SHP77 treated with DMSO at 0.1 percent for 48 hours (cell line): ENCODE measurements at places on chromosomes 5 and 9.

- no peak for DNase-seq
Observed at GRCh38 chr5:104213216-104213615, 650.6 kb upstream of the NUDT12 start.

DNA sequence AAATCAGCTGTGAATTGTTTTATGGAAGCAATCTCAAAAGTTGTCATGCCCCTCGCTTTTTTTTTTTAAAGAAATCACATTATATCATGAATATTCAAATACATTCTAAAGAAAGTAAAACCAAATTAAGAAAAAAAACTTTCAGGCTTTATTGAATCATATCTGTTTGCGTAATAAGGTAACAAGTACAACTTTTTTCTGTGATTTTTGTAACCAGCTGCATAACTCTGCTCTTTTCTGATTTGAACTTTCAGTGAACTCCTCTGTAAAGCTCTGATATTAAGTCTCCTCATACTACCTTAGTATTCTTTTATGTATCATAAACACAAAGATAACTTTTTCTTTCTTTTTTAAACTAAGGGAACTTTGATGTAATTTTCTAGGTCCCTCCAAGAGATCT, 65.3 kb downstream of the CWC27 start:
- no peak for DNase-seq

- no peak for DNase-seq
Observed at GRCh38 chr5:40828690-40829661, 6.0 kb downstream of the RPL37 start.

- no peak for DNase-seq
Observed at GRCh38 chr5:151020304-151021110, at the start of gene GPX3. Gene GPX3, plus strand, starts transcription at chr5:151020591. Its CDS starts 64 bp downstream, at chr5:151020655.

- DNase-seq: no peak
Observed at GRCh38 chr9:16238623-16239138, 631.8 kb downstream of the BNC2 start.

GRCh38 chr9:118170032-118170955, 466.1 kb downstream of the TLR4 start:
- peak; percentile 29 for DNase-seq

DNA sequence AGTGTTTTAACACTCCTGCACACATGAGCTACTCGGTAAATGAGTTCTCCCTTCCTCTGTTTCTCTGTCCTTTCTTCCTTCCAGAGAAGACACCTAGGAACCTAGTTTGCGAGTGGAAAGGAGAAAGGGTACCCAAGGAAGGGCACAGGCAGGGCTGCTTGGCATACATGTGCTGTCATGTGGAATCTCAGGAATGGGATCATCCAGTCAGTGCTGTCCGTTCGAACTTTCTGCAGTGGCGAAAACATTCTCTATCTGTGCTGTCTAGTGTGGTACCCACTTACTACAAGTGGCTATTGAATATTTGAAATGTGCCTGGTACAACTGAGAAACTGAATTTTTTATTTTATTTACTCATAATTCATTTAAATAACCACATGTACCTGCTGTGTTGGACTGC, 28.0 kb downstream of the NLN start:
- no peak for DNase-seq

GRCh38 chr9:7315116-7315515, 484.5 kb downstream of the DMAC1 start:
- no peak for DNase-seq

DNA sequence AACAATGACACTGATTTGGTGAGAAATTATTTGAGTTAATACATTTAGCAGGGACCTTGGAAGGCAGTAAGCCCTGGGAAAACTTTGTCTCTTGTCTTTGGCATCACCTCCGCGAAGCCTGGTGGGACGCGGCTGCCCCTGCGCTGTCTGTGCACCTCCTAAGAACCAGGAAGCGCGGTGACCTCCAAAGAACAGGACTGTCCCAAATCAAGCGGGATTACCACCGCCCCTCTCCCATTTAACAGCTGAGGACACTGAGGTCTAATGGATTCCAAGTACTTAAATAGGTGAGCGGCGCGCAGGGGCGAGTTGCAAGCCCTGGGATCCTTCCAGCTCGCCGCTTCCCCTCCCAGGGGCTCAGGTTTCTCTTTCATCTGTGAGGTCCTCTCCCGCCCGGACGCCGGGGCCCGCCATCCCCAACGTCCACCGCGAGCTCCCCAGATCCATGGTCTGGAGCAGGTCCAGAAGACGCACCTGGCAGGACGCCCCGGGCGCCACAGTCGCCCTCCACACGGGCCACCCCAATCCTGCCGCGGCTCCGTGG, 432 bp downstream of the STARD4 start:
- no peak for DNase-seq

DNA sequence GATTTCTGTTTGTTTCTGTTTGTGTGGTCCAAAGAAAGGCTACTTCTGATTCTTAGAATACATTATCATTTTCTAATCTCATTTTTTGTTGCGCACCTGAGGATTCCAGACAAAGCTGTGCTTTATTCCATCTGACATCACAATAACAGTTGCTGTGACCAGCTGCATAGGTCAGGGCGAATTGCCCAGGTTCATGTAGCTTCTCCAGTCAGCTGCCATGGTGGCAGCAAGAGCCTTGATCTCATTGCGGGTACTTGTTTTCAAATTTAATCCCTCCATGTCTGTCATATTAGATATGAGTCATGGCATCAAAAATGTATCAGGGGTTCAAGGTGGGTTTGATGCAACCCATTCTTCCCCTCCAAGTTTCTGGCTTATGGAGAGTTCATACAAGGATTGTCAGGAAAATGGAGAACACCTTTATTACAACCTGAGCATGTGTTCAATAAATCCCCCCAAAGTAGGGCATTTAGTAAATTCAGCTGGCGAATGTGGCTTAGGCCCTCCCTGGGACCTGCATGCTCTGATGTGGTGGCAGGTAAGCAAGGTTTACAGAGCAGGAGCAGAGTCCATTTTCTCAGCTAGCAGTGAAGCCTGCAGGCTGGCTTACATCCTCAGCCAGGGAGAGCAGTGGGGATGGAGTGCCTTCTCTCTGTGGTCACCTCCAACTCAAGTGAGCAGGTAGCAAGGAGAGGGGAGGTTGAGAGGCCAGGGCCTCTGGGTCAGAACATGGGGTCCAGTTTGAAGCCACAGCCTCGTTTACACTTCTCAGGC, 13.9 kb downstream of the CAVIN4 start:
- no peak for DNase-seq

DNA sequence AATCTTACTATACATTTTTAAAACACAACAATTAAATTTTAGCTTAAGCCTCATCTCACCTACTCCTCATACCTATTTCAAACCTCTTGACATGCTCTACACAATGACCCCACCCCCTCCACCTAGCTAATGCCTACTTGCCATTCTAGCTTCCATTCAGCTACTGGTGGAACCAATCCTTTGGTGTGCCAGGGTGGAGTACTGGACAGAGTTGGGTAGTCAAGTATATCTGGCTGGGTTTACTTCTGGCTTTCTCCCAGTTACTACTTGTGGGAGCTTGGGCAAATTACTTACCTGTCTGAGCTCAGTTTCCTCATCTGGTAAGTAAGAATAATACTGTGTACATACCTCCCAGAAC, 24.3 kb downstream of the PLPP1 start:
- no peak for DNase-seq

- DNase-seq: no peak
Observed at GRCh38 chr5:98909363-98909762, 19.4 kb downstream of the CHD1 start.

DNA sequence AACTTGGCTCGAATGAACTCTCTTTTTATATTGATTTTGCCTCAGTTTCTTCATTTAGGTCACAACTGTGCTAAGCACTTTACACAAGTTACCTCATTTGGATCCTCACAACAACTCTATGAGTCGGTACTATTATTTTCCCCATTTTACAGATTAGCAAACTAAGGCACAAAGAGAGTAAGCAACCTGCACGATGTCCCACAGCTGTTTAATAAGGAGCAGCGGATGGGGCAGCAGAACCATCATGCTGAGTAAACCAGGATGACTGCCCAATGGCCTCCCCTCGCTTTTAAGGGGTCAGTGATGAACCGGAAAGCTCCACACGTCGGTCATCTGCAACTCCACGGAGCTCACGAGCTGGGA, 607 bp downstream of the PRELID2 start:
- DNase-seq: no peak

DNA sequence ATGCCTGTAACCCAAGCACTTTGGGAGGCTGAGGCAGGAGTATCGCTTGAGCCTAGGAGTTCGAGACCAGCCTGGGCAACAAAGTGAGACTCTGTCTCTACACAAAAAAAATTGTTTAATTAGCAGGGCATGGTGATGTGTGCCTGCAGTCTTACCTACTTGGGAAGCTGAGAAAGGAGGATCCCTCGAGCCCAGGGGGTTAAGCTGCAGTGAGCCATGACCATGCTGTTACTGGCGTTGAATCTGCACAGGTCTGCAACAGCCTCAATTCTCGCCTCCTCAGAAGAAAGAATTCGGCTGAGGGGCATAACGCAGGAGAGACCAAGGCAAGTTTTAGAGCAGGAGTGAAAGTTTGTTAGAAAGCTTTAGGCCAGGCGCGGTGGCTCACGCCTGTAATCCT, 18.0 kb downstream of the CCT5 start:
- DNase-seq: no peak

- no peak for DNase-seq
Observed at GRCh38 chr9:5510360-5510931, at the start of gene PDCD1LG2. Gene PDCD1LG2, plus strand, starts transcription at chr9:5510531. Its CDS starts 12,016 bp downstream, at chr9:5522547.

- DNase-seq: no peak
Observed at GRCh38 chr9:95551406-95551805, 34.6 kb upstream of the PTCH1 start.

DNA sequence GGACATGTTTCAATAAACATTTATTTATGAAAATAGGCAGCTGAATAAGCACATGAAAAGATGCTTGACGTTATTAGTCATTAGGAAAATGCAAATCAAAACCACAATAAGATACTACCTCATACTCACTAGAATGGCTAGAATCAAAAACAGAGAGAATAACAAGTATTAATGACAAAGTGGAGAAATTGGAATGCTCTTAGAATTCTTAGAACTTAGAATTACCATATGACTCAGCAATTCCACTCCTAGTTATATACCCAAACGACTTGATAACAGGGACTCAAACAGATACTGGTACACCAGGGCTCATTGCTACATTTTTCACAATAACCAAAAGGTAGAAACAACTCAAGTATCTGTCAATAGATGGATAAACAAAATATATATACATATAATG, 15.1 kb upstream of the TRIM36 start:
- no peak for DNase-seq

- no peak for DNase-seq
Observed at GRCh38 chr9:10678790-10679189, 66.0 kb upstream of the PTPRD start.

- DNase-seq: no peak
Observed at GRCh38 chr9:78189461-78189860, 46.4 kb upstream of the CEP78 start.

GRCh38 chr5:31516802-31517201, 15.1 kb downstream of the DROSHA start:
- DNase-seq: no peak

- DNase-seq: no peak
Observed at GRCh38 chr9:36099718-36100117, 36.8 kb upstream of the GLIPR2 start.

GRCh38 chr5:9058161-9058560, 487.7 kb downstream of the SEMA5A start:
- no peak for DNase-seq

GRCh38 chr5:143314099-143314498, 89.4 kb downstream of the NR3C1 start:
- DNase-seq: no peak
